CD4-positive, alpha-beta T cell treated with Interleukin-6 for 4 hours (primary cell): ENCODE measurements at places on chromosomes 7 and 10.

DNA sequence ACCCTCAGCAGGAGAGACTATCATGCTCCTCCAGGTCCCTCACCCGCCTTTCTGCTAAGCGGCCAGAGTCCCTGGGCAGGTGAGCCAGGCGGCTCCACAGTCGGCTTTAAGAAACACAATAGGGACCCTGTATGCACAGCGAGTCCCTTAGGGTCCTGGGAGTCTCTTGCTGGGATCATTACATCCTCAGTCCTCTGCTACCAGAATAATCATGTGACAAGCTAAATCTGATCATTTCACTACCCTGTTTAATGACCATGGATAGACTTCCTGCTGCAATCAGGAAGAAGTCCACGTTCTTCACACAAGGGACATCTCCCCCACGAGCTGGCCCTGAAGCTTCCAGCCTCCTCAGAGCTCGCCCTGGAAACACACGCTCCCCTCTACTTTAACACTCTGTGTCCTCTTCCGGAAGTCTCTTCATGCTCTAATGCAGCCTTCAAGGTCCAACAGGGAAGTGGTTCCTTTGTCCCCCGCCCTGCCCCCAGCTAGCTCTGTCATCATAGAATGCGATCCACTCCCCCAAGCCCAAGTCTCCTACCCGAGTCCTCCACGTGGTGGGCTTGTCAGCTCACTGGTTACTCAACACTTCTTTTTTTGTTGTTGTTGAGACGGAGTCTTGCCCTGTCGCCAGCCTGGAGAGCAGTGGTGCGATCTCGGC, 101.5 kb downstream of the RNF216 start:
- DNase-seq, result no peak

- peak; percentile 47 for DNase-seq
Observed at GRCh38 chr10:31707093-31708039, 221.3 kb downstream of the ARHGAP12 start.

DNA sequence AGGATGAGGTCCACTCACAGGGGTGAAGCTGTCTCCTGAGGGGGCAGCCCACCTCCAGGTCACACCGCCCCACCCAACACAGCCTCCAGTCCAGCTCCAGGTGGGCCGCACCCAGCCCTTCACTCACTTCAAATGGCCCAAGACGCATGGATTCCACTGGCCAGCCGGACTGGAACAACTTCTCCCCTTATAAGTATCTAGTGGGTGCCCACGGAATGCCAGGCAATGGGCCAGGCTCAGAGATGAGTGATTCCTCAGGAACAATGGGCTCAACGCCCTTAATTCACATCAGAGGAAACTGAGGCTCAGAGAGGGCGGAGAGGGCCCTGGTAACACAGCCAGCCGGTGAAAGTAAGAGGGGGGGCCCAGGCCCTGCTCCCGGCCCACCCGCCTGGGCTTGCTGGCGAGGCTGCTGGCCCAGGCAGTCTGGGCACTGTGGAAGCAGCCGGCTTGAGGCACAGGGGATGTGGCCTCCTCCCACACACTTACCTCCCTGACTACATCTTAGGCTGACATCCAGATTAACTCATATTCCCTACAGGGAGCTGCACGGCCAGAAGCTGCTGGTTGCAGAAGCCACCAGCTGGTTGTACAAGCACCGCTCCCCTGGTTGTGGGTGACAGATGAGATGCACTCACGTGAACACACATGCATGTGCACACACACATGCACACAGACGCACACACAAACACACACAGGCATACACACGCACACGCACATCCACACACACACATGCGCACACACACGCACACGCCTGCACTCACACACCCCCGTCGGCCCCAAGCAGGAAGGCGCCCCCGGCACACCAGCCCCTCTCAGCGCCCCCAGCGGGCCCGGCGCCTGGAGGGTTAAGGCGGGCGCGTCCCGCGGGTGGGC, 1.0 kb upstream of the FAM20C start:
- DNase-seq, result no peak

DNA sequence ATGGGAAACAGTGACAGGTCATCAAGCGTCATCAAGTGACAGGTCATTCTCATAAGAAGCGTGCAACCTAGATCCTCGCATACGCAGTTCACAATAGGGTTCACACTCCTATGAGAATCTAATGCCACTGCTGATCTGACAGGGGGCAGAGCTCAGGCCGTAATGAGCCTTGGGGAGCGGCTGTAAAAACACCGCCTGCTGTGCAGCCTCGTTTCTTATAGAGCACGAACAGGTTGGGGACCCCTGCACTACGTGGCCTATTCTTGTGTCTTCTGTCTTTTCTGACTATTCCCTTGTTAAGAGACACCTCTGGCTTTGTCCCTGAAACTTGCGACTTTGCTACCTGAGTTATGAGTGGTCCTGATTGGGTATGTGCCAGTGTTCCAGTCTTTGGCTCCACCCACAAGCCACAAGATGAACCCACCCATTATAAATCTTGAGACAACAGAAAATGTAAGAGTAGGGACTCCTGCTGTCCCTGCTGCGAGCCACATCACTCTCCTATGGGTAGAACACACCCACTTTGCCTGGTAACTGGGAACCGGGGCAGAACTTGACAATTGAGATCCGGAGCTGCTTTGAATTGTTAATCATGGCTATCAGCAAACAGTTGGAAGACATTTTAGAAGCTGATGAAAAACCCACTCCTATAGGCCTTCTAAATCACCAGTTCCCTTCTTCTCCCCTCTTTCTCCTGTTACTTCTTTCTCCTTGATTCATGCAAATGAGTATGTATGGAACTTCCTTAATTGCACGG, 55.8 kb upstream of the EXOC4 start:
- DNase-seq, result no peak

DNA sequence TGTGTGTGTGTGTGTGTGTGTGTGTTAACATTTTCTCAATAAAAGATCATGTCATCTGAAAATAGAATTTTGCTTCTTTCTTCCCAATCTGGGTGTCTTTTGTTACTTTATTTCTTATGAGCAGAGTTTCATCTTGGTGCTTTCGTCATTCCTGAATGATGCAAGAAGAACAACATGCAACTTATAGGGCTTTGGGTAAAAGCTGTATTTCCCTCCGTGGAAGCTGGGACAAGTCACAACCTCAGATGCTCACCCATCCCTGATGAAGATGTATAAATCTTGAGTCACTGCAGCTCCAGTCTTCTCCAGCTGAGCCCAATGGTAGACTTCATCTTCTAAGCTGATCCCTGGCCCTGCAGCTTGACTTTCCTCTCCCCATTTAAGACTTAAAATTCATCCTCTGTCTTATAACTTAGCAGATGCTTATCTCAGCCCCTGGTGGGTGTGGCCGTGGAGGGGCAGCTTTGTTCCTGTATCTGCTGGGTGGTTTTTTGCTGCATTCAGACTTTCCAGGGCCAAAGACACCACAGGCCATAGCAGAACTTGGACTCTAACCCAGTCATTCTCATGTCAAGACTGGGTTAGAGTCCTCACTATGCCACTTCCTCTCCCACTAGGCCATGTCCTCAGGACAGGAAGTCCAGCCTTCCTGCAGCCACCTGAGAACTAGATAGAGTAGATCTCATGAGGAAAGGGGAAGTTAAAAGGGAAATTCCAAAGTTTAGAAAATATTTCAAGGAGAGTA, 356.4 kb downstream of the TNS3 start:
- DNase-seq, result no peak

DNA sequence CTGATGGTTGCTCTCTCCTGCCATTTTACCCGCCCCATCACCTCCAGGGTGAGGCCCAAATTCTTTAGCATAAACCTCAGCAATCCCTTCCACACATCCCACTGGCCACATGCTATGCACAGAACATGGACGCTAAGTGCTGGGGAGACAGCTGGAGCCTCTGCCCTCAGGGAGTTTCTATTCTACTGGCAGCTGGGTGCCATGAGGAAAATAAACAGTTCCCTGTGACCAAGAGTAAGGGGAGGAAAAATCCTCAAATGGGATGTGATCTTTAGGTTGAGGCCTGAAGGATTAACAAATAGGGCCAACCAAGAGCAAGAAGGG, 1.2 kb downstream of the PARP12 start:
- DNase-seq, result no peak

- DNase-seq, result peak; percentile 81
Observed at GRCh38 chr10:71727738-71728737, 8.5 kb upstream of the C10orf105 start.

DNA sequence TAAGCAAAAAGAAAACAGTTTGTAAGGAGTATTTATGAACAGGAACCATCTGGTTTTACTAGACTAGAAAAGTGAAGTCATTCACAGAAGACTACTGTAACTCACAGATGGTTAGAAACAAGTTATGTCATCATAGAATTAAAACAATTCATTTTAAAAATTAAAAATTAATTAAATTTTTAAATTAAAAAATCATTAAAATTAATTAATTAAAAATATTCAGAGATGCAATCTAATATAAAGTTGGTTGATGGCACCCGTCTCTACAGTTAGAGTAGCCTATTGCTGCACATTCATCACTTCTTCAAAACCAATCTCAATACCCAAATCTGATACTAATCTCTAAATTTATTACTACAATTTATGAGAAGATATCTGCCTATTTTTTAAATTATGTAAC, 454.8 kb upstream of the NUPR2 start:
- no peak for DNase-seq

DNA sequence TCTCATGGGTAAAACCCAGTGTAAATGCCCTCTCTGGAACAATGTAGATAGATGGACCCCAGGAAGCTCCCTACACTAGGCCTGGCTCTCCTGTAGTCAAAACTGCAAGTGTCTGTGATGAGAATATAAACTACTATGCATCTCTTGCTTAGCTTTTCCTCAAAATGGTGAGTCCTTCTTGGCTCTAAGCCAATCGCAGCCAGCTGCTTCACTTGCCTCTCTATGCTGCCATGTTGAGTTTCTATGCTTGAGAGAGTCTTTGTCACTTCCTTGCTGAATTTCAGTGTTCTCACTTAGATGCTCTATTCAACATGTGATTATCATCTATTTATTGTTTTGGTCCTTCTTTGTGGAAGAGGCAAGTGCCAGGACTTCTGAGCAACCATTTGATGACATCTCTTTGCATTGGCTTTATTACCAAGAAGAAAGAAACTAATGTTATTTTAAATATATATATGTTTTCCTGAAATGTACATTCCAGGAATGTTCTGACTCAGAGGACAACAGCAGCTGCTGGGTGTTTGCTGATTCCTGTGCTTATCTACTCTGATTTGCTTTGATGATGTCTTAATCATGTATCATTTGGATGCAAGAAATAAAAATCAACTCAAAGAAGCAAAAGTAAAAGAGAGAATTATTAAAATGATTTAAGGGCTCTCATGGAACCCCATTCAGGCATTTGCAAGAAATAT, 16.6 kb downstream of the TAS2R40 start:
- DNase-seq, result no peak

DNA sequence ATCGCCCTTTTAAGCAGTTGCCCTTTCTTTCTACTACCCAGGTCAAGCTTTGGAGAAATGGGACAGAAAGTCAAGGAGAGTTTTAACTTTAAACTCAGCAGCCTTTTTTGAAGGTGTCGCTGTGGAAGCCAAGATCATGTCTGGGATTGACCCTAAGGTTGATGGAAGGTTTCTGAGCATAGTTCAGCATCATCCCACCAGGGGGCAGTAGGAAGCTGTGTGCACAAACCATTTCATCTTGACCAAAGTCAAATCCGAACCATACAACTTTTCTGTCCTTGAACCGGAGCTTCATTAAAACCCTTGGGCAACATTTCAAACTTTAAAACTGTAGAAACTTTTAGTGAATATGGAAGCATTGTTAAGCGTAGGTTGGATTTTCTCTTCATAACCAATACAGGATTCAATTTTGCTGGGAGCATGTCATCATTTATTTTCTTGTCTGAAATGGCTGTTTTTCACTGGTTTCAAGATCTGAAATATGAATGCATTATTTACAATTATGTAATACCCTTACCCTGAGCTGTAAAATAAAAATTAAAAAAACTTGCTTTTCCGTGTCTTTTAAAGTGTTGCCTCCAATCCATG, 214.4 kb upstream of the KIAA1217 start:
- DNase-seq, result no peak

DNA sequence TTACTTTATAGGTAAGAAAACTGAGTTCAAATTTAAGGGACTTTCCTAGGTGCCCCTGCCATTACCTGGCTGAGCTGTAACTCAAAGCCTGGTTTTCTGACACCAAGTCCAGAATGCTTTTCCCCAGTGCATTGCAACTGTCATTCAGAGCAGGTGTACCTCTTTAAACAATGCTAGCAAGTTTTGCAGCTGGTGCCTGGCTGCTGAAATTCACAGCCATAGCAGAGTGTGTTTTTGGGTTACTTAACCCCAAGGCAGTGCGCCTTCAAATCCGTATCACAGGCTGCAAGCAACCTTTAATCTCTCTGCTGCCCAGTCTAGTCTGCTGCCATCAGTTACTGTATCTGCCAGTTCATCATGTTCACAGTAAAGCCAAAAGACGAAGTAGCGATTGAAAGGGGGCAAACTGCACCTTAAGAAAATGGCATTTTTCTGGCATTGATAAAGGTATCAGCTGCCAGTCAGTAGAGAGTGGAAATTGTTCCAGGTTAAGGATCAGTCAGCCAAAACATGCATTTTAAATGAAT, 265.4 kb downstream of the CSTF2T start:
- DNase-seq, result no peak

DNA sequence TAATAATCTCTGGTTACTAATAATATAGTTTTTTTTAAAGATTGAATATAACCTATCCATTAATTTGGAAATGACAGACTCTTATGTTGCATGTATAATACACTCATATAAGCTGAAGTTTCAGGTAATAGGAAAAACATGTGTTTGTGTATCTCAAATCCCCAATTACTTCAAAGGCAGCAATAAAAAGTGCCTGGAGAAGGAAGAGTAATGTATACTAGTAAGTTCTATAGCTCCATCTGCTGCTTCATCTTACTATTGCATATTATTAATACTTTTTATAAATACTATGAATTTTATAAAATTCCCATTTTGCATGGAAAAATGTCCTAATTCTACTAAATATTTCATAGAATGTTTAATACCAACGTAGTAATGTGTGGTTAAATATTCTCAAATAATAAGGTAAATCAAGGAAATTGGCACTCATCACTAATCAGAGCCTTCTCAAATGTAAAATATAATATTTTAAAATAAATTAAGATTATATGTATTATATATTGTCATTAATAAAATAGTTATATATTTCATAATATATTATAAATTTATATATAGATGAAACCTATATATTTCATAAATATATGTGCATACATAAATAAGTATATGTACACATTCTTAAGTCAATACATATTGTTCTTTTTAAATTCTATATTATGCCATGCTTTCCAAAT, 311.9 kb downstream of the HGF start:
- DNase-seq, result no peak

DNA sequence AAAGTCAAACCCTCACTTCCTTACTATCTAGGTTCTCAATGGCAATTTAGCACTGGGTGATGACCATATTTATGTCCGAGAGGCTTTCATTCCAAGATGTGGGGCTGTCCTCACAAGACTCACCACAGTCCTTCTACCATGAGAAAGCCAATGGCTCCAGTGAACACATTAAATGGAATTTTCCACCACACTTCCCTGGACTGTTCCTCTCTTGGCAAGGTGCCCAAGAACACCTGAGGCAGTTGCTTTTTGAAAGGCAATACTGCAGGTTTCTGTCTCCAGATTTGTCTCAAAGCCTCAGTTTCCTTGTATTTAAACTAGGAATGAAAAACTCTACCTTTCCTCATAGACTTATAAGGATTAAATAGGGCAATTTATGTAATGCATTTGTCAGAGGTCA, 24.2 kb downstream of the AFAP1L2 start:
- no peak for DNase-seq
